GM12892 (cell line): ENCODE measurements at places on chromosomes 11 and 22.

DNA sequence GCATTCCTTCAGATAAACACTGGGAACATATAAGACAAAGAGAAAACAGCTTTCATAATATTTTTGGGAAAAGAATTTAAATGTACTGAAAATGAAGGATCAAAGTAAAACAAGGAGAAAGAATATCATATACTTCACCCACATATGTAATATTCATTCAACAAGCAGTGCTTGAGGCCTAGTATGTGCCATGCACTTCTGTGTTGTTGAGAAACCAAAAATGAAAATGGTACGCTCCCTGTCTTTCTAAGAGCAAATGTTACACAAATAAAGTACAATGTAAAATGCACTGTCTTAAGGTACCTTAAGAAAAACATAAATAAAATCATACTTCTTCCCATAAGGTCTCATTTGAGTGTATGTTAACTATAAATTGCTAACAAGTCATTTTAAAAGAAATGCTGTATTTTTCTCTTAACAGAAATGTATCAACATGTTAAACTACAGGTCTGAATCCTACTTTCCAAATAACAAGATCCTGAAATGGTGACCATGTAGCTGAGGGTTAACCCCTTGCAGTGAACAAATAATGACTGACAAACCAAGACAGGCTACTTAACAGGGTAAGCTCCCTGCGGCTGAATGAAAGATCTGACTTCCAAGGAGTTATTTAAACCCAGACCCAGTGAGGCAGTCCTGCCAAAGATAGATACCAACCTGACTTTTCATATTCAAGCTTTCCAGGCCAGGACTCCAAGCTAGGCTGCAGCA lies 377.6 kb downstream of the DCDC1 start:
- DNase-seq: no peak

GRCh38 chr22:28478564-28478963 lies 201.1 kb downstream of the TTC28 start:
- DNase-seq: no peak

- no peak for DNase-seq
Observed at GRCh38 chr11:134691295-134691873, 279.3 kb upstream of the B3GAT1 start.

- DNase-seq: no peak
Observed at GRCh38 chr11:35474688-35475087, 50.7 kb downstream of the PAMR1 start.

DNA sequence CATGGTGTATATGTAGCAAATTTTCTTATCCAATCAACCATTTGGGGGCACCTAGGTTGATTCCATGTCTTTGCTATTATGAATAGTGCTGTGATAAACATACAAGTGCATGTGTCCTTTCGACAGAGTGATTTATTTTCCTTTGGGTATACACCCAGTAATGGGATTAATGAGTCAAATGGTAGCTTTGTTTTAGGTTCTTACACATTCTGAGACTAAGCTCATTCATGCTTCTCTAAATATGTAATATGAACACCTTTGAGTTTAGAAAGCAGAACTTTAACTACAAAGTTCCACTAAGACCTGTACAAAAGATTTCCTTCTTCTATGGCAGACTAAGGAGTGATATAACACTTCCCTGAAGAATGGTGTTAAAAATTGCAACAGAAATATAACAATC lies 627.0 kb downstream of the KCNA4 start:
- no peak for DNase-seq

DNA sequence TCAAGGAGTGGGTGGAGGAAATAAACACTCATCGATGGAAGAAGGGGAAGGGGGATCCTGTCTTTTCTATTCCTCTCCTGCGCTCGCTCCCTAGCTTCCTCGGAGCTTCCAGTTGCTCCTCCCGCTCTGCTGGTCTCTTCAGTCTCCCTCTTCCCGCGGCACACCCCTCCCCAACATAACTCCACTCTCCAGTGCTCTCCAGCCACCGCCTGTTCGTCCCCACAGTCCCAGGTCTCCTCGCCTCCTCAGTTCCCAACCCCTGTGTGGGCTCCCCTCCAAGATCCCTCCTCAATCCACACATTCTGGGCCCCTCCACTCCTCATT lies 438 bp downstream of the ZW10 start:
- DNase-seq: no peak

DNA sequence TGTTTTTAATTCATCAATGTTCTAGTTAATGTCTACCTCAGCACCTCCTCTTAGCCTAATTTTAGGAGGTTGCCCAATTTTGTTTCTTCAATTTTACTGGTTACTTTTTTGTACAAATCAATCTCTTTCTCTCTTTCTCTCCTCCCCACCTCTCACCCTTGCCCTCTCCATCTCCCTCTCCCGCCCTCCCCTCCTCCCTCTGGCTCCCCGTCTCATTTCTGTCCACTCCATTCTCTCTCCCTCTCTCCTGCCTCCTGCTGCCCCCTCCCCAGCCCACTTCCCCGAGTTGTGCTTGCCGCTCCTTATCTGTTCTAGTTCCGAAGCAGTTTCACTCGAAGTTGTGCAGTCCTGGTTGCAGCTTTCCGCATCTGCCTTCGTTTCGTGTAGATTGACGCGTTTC lies 40.9 kb upstream of the NNMT start:
- DNase-seq: no peak

DNA sequence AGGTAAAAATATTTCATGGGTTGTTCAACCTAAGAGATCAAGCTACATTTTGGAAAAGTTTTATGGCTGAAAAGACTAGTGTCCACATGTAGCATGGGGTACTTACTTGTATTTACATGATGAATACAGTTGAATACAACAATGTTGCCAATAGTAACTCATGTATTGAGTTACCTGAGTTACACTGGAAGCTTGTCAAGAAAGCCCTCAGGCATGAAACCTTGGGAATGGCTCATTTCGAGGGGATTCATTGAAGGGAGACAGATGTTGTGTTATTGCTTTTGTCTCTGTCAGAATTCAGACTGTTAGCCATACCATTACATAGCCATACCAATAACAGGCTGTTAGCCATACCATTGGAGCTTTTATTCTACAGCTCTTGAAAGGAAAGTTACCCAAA lies 9.2 kb downstream of the OR51F2 start:
- no peak for DNase-seq

GRCh38 chr22:20619045-20619892 lies 111.9 kb downstream of the MED15 start:
- DNase-seq: no peak

- DNase-seq: no peak
Observed at GRCh38 chr11:4664786-4665185, 21.0 kb downstream of the OR51E1 start.
